Stimulated activated CD8-positive, alpha-beta memory T cell treated with anti-CD3 and anti-CD28 coated beads, Interleukin-4, amount 100 ng/mL, for 1 hour (primary cell): ENCODE measurements at places on chromosomes 6 and 20.

DNA sequence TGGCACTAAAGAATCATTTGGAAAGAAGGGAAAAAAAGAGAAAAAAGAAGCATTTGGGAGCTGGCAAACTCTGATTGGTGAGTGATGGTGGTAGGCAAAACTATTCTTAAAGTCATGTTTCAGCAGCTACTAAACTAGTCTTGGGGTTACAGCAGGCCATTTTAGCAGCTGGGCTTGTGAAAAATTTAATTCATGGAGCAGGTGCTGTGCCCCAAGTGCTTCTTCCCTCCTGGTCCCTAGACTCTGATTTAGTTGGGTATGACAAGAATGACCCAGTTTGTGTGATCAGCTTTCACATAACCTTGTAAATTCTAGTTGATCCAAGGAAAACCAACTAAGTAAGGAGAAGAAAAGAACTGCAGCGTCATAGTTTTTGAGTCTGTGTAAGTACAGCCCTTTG is 1.1 kb upstream of the ASIP start:
- no peak for DNase-seq

GRCh38 chr6:154960854-154961530 is 34.1 kb upstream of the TIAM2 start:
- DNase-seq, result no peak

DNA sequence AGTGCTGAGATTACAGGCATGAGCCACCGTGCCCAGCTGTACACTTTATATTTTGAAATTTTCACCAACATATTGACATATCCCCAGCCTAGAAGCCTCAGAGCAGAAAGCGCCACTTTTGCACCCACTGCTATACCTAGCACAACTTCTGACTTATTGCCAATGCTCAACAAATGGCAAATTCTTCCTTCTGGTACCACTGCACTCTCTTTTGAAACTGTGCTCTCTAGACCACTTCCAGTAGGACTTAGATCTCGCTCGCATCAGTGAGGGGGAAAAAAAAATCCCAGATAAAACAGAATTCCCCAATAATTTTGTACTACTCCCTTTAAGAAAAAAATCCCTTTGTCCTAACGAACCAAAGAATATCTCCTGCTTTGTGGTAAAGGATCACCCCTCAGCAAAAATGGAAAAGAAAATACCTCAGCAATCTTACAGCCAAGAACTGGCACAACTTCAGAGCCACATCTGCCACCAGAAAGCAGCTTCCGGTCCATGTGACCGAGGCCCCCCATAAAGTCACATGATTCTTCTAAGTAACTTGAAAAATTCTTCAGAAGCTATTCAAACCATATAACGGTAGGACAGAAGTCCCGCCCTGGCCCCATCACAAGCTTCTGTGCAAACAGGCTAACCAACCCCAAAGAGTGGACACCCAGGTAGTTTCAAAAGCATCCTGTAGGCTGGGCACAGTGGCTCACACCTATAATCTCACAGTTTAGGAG is 18.5 kb upstream of the IL17F start:
- no peak for DNase-seq

DNA sequence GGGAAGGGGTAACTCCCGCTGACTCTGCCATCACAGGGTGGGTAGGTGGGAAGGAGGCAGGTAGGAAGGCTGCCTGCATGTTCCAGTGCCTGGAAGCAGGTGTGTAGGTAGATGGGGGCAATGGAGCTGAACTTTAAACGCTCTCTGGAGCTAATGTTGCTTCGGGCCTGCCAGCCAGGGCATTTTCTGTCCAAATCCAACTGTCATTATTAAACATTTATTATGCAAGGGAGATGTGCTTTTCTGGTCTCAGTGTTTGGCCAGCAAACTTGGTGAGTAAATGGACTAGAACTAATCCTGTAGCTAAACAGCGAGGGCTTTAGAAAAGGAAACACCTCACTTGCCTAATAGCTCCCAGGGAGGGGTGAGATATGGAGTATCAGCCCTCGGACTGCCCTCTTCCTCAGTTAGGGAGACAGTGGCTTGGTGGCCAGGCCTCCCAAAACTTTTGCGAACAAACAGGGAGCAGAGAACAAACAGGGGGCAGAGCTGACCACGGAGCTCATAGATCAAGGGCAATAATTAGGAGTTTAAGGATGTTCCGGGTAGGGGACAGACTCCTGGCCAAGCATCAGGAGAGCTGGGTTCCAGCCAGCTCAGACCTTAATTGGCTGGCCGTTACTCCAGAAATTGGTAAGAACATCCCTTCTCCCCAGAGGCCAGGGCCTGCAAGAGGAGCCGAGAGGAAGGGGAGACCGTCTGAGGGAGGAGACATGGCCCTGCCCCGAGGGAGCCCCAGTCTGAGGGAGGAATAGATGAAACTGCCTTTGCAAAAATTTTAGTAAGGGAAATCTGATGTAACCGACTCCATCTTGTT is 131.1 kb downstream of the VEGFA start:
- no peak for DNase-seq

DNA sequence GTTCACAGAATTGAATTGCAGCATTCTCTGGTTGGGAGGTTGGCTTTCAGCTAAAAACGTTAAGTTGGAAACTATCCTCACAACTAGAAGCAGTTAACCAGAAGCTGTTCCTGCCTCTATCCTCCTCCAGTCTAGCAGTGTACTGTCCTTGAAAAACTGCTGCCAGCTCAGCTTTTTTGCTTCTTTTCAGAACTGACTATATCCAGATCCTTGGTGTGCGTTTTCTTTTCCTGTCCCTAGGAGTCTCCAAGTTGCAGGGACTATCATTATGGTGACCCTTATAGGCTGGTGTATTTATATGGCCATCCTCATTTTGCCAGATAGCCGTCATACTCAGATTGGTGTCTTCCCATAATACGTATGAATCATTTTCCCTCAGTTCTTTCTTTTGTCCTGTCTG is 5.5 kb downstream of the ITCH start:
- no peak for DNase-seq

- no peak for DNase-seq
These were observed 527 bp downstream of the FBXO30 start for GRCh38 chr6:145814035-145814500.

DNA sequence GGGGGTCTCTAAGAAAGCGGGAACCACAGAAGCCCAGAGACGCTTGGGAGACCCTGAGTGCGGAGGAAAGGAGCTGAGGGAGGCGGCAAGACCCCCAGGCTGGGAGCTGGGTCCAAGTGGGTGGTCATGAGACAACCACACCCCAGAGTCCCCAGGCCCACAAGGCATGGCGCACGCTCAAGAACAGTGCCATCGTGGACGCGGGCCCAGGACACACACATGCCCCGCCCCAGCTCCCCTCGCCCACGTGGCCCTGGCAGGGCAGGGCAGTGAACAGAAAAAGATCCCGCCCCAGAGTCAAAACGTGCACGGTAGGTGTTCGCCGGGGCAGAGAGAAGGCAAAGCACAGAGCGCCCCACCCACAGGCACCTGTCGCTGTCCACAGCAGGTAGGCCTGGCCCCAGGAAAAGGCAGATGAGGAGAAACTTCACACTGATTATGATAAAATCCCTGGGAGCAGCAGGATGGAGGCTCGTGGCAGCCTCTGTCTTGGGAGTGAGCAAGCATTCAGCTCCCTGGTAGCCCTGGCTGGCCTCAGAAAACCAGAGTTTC is 50.0 kb downstream of the BPIFB1 start:
- no peak for DNase-seq

GRCh38 chr6:156395276-156395675 is 381.9 kb upstream of the ARID1B start:
- no peak for DNase-seq

DNA sequence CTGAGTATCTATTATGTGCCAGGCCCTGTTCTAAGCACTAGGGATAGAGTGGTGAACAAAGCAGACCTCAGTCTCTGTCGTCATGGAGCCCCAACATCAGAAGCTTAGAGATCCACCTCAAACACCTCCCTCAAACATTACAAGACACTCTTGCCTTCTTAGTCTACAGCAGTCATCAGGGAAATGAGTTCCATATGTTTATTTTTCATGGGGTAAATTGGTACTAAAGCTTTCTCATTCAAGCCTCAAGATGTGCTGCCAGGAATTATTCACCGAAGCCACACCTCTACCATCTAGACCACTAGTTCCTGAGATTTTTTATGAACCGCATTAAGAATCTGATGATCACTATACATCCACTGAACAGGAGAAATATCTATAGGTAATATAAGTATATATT is 59.0 kb upstream of the TFB1M start:
- no peak for DNase-seq

- no peak for DNase-seq
These were observed 19.9 kb upstream of the CCN6 start for GRCh38 chr6:112033791-112034615.

- DNase-seq, result no peak
These were observed 553.0 kb upstream of the MARCKS start for GRCh38 chr6:113304116-113304515.

GRCh38 chr6:81683912-81684311 is 68.6 kb downstream of the TENT5A start:
- DNase-seq, result no peak

DNA sequence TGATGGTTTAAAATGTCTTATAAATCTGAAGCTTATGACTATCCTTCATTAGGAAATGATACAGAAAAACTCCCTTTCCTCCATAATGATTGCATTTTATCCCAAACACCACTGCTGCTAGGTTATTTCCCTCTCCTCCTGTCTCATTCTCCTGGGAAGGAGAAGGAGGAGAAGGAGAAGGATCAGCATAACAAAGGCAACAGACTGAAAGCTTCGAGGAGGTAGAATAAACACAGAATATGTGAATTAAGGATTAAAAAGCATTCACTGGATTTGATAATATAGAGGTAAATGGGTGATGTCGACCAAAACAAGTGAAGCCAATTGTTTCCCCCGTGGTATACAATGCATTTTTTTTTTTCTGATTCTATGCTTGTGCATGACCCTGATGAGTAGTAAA is 82.0 kb downstream of the WASF1 start:
- DNase-seq, result no peak

- no peak for DNase-seq
These were observed 11.0 kb downstream of the RTN4IP1 start for GRCh38 chr6:106618324-106618723.

DNA sequence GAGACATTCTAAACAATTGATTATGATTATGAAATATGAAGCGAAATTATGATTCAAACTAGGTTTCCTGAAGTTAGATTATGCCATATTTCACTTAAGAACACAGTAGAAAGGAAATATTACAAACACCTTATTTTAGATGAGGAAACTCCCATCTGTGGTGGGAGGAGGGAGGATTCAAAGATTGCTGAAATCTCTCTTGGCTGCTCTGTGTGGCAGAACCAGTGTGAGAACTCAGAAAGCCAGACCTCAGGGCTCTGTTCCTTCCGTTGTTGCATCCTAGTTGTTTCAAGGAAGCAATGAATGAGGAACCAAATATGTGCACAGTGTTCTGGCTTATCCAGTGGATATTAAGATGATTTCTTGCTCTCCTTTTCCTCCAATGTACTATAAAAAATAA is 2.1 kb downstream of the TAAR5 start:
- DNase-seq, result no peak

GRCh38 chr6:1170794-1171193 is 141.1 kb upstream of the FOXQ1 start:
- no peak for DNase-seq

DNA sequence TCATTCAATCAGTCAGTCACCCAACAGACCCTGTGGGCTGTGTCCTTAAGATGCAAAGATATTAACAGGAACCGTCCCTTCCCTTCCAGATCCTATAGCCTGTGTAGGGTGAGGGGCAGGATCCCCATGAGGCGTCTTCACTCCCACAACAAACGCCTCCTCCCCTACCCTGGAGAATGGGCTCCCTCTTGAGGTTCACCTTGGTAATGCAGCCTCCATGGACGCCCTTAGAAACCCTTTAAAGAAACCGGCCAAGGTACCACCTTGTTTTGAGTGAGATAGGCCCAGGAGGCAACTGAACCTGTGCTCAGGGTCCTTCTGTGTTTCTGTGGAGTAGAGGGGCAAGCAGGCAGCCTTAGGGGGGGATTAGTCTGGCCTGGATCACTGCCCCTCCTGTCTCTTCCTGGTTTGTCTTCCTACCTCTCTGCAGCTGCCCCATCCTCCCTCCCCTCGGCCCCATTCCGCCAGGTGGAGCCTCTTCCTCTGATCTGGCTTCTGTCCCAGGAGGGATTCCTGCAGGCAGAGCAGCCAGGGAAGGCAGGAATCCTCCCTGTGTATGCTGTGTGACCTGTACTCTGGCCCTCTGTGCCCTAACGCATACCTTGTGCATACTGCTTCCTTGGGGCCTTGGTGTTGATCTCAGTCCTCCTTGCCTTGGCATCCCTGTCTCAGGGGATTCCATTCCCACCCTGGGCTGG is 6.6 kb upstream of the GUCA1A start:
- DNase-seq, result peak; percentile 58
